ENCODE measurements at places on chromosomes 3 and 15. TPM values are rescaled to one million over a fixed set of nuclear protein-coding genes. Genes with fewer than 3 reads are reported as not detected.

- DNase-seq: no peak
Measured at GRCh38 chr3:174784206-174784934, 74.8 kb upstream of the NAALADL2 start.

DNA sequence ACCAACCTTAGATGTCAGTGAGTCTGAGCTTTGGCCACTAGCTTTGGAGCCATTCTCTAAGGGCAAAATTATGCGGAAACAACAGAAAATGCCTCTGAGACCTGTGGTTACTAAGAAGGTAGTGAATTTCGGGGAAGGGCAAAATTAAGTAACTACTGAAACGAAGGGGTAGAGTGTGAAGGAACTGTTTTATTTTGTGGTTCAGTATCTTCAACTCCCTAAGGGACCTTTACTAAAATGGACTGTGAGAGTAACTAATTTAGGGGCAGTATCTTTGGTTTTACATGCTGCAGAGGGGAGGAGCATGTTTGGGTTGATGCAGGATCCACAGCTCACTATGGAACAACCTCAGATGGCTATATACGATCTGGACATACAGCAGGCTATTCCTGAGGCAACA is 8.0 kb upstream of the ALG1L2 start:
- no peak for DNase-seq

GRCh38 chr3:118765636-118766305 is 268.9 kb downstream of the IGSF11 start:
- no peak for DNase-seq

DNA sequence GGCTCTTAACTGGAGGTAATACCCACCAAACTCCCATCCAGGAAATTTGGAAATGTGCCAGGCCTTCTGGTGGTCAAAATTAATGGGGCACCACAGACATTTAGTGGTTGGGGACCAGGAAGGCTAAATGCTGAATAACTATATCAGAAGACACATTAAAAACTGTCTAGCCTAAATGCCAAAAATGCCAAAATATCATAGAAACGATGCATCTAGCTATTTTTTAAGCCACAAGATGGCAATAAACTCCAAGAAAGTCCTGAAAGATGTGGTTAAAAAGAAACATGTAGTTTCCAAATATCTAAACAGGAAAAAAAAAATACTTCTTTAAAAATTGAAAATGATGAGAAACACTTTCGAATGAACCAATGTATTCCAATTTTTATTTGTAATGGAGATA is 19.9 kb downstream of the CCDC14 start:
- DNase-seq: no peak

DNA sequence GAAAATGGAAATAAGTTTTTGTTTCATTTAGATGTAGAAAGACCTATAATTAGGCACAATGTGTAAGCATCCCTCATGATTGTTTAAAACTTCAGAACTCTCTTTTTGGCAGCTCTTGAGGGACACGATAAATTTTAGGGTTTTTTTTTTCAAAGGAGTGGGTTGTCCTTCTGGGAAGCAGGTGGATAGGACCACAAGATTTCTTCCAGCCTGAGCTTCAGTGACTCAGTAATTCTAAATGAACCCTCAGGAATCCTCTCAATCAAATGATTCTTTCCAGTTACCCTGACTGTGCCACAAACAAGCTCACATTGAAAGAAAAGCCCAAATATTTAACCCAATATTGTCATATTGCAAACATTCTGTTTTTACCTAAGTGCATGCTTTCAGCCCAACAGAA is 45.1 kb downstream of the COL8A1 start:
- DNase-seq: no peak

DNA sequence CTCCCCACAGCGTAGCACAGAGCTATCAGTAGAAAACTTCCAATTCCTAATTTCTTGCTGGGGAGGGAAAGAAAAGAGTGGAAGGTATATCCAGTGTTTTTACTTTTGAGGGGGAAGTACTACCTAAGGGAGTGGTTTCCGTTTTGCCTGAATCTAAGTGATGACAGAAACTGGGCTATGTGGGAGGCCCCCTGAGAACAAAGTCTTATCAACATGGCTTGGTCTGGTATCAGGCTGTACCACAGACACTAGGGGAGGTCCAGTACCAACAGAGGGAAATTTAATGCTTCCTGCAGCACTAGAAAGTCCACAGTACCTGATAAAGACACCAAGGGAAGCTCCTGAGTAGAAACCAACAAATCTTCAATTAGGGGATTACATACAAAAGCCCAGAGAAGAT is 199.2 kb downstream of the IL5RA start:
- no peak for DNase-seq

DNA sequence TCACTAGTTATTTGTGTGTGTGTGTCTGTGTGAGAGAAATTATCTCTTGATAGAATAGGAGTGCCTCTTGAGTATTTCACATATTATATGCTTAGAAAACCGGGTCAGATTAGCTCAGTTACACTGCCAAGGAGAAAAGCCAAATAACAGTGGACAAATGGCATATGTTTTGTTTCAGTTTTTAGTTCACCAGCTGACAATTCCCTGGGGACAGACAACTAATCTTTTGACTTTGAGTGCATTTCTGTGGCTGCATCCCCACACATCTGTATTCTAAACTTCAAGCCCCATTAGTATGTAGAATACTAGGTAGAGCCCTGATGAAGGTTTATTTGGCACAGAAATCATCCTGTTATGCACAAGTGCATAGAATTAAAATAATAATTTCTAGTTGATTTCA is 227.7 kb upstream of the CNTN3 start:
- no peak for DNase-seq

DNA sequence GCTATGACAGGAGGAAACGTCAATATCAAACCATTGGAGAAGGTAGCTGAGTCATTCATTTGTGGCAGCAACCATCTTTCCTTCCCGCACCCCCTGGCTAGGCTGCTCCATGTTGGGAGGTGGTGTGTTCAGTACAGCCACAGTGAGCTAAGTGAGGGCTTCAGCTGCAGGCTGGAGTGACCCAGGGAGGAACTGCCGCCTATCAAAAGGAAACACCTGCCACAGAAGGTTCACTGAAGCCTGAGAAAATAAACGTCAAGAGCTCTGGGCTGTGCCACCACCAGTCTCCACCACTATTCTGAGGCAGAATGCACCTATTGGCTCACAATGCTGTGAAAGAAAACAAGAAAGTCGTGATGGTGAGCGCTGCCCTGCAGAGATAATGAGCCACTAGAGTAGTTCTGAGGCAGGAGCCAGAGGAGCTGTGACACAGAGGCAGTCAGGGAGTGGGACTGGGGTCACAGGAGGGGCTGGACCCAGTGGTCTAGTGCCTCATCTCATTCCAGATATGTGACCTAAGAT is 34.8 kb upstream of the CD47 start:
- DNase-seq: no peak

DNA sequence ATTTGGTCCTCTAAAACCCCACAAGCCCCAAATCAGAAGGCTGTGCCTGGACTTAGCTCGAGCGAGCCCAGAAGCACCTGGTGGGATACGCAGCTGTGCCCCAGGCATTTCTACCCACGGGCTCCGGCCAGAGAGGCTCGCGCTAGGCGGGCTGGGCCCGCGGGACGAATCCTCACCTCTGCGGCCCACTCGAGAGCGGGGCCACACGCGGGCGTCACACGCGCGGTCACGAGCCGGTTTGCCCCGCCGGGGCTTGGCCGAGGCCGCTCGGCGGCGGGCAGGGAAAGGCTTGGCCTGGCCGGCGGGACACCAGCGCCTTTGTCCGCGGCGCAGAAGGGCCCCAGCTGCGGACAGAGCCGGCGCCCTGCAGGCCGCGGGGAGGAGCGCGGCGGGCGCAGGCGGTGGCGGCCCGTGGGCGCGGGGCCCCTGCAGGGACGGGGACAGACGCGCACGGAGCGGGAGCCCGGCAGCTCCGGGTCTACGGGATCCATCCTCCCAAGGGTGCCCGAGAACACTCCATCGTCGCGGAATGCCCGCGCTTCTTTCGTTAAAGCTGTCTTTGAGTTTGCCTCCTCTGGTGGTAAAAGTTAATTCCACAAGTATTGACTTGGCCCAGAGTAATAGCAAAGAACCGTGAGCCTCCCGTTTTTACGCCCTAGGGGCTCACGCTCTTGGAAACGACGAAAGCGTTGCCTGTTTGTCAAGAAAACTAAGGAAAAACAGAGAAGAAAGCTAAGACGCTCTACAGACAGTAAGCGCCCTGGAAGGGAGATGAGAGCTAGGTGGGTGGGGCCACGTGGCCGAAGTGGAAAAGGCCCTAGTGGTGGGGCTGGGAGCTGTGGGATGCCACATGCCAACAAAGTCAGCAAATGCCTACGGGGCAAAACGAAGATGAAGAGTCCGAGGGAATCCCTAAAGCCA is 26.4 kb downstream of the TYRO3 start:
- no peak for DNase-seq

GRCh38 chr3:37984596-37984995 is 6.0 kb upstream of the VILL start:
- DNase-seq: no peak

- DNase-seq: no peak
Measured at GRCh38 chr3:156513619-156514018, 41.3 kb downstream of the SSR3 start.

- no peak for DNase-seq
Measured at GRCh38 chr3:31223278-31223677, 309.4 kb upstream of the STT3B start.

DNA sequence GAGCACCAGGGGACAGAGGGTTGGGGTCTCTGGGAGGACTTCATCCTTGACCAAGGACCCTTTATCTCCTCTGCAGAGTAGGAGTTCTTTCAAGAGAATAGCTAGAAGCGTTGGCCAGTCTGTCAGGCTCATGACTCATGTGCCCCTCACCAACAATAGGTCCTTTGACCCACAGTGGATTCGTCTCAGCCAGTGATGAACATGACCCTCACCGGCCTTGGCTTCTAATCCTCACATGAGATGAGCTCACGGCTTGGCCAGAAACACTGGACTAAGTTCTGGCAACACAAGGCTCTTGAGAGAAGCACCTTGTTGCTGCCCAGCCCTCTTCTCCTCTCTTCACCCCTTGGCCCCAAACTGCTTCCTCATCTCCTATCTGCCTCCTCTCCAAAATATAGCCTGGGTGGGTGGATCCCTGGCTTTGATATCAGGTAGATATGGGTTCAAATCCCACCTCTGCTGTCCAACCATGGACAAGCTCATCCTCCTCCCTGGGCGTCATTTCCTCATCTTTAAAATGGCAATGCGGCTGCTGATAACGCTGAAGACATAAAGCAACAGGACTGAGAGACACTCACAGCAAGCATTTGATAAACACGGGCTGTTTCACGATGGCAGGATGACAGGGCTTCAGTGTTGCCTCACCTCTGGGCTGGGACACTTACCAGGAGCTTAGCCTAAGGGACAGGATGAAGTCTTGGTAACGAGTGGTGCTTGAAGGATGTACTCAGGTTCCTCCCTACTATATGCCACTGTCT is 446.7 kb upstream of the PROK2 start:
- DNase-seq: no peak

- no peak for DNase-seq
Measured at GRCh38 chr3:177321819-177322218, 124.5 kb upstream of the TBL1XR1 start.

GRCh38 chr3:186440891-186441290 is 78.9 kb upstream of the DGKG start:
- no peak for DNase-seq

DNA sequence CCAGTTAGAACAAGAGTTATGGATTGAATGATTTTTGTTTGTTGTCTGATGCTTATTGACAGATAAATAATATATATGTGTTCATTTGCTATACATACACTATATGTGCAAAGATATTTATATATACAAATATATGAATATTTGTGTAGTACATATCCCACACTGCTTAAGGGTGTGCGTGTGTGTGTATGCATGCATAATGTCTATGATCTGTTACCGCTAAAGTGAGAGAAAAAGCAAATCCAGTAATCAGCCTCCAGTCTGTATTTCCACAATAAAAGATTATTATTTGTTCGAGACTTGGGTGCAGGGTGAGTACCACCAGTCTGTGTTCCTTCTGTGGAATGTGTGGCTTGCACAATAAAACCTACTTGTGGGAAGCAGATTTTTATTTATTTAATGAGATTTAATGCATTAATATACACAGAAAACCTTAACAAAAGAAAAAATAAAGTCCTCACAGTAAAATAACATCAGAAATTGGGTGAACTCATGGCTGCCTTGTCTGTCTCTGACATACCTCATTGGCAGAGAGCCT is 366.0 kb upstream of the TBL1XR1 start:
- no peak for DNase-seq

GRCh38 chr3:118587037-118587741 is 447.5 kb downstream of the IGSF11 start:
- DNase-seq: no peak

- no peak for DNase-seq
Measured at GRCh38 chr15:51771773-51772172, 20.4 kb downstream of the TMOD2 start.

DNA sequence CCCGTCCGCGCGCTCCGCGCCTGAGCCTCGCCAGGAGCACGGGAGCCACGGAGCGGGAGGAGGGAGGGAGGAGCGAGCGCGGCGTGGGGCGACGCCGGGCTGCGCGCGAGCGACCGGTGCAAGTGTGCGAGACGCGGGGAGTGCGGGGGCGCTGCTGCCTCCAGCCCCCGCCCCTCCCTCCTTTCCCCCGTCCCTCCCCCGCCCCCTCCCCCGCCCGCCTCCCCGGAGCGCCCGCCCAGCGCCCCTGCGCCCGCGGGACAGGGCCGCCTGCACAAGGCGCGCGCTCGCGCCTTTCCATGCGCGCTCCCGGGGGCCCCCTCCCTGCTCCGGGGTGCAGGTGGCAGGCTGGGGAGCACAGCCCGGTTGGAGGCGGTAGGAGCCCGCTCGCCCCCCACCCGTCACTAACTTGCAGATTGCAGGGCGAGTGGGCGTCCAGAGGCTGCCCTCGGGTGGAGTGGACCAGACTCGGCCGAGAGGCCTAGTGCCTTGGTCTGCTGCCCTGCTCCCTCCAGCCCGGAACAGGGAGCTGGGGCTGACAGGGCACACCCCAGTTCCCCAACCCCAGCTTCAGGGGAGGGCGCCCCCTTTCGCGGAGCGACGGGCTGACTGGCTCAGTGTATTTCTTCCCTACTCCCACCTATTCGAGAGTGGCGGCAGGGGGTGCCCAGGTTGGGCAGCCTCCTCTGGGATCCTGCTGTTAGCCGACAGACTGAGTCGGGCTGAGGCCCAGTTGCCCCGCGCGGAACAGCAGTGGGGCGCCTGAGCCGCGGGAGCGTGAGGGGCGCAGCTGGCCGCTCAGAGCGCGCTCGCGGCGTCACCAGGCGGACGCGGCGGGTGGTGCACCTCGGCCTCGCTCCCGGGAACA is at the start of gene WNT7A:
Gene WNT7A (minus strand): TSS at position 126 of the 865 bp plus-strand sequence. CDS start 255 bp downstream, outside the sequence.
- no peak for DNase-seq

DNA sequence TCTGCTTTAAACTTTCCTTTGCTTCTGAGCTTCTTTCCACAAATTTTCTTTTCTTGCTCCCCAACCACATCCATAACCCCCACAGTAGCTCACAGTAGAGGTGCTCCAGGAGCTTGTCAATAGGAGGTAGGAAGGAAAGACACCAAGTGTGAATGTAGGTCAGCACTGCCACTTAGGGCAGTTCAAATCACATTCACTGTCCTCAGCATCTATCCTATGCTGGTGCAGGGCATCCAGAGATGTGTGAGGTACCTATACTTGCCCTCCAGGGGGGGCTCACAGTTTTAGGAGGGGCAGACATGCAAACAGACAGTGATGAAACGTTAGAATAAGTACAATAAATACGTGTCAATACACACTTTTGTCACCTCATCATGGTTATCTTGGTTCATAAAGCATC is 1.5 kb upstream of the SPSB4 start:
- DNase-seq: no peak

- no peak for DNase-seq
Measured at GRCh38 chr3:196218155-196218712, 1.9 kb downstream of the SLC51A start.

GRCh38 chr15:78854833-78855372 is 17.8 kb upstream of the MORF4L1 start:
- no peak for DNase-seq

ECE2 gene
- polyA plus RNA-seq: not detected

ANKRD34C gene
- 0.08 TPM for polyA plus RNA-seq

PCBP4 gene
- polyA plus RNA-seq: 51.1 TPM

LRRC31 gene
- 0.44 TPM for polyA plus RNA-seq

C3orf18 gene
- polyA plus RNA-seq: 15.7 TPM

Data from left renal cortex interstitium (tissue), 4 donors.